Activated CD4-positive, alpha-beta memory T cell treated with anti-CD3 and anti-CD28 coated beads, Interleukin-2, amount 10 ng/mL, durations not matched to agents 7 days and 5 days (primary cell): ENCODE measurements at places on chromosomes 11 and 22. TPM values are rescaled to one million over a fixed set of nuclear protein-coding genes. Genes with fewer than 3 reads are reported as not detected.

DNA sequence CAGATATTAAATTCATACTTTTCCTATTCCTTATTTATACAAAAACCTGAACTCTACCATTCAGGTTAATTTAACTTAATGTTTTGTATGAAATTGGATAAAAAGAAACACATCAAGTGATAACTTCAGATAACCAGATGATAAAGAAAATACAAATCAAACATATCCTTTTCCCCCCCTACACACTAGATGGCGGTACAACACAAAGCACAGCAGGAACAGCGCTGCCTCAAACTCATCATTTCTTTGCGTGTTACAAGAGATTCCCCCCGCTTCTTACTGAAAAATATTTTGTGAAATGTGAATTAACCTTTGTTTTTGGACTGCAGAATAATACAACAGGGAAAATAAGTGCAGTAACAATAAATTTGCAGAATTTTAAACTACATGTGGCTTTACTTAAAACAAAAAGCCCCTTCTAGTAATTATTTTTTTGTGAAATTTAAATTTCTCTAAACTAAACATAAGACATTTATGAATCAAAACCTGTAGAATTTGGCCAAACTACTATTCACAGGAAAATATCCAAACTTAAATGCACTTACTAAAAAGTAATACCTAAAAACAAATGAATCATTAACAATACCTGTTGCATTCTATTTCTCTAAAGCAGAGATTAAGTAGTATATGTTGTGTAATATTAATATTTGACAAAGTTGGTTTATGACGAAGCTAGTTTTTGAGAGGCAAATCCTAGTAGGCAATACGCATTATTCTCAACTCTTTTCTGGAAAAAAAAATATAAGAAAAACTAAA, 74.4 kb downstream of the ARHGAP32 start:
- no peaks in the 10 kb centered on the region for H3K36me3 ChIP-seq
- no peaks in the 10 kb centered on the region for H3K4me1 ChIP-seq
- H3K27ac ChIP-seq, result no peak overlapping the region
- no peak overlapping the region for H3K4me3 ChIP-seq
- peaks cover 9% of the 10 kb centered on the region for H3K27me3 ChIP-seq

DNA sequence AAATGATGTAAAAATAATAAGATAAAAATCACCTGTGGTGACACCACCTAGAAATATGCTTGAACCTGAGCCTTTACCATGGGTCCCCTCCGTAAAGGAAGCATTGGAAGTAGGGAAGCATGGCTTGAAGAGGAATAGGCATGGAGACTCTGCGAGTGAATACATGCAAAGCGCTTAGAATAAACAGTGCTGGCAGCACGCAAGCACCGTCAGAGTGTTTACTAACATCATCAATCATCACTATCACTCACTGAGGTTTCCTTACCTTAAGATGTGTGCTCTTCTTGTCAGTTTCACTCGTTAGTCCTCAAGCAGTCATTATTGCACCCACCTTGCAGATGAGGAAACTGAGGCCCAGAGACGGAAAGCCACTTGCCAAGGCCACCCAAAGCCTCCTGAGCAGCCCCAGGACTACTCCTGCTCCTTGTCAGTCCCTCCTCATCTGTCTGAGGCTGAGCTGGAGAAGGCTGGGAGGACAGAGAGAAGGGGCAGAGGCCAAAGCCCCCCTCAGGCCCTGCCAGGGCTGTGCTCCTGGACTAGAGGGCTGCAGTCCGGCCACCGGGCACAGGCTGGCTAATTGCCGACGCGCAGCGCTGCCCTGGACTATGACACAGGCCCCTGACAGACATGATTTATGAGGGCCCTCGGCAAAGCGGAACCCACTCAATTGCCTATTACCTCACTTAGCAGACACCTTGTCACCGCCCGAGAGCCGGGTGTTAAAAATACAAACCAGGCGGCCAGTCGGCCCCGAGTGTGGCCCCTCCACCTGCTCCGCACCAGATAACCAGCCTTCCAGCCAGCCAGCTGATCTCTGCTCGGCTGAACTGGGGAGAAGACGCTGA, 168.9 kb downstream of the MN1 start:
- no peaks in the 10 kb centered on the region for H3K36me3 ChIP-seq
- no peak for DNase-seq
- H3K27ac ChIP-seq, result no peak overlapping the region
- no peak overlapping the region for H3K4me3 ChIP-seq
- H3K27me3 ChIP-seq, result no peaks in the 10 kb centered on the region
- no peaks in the 10 kb centered on the region for H3K4me1 ChIP-seq

MS4A2 gene
- not detected for total RNA-seq

DNA sequence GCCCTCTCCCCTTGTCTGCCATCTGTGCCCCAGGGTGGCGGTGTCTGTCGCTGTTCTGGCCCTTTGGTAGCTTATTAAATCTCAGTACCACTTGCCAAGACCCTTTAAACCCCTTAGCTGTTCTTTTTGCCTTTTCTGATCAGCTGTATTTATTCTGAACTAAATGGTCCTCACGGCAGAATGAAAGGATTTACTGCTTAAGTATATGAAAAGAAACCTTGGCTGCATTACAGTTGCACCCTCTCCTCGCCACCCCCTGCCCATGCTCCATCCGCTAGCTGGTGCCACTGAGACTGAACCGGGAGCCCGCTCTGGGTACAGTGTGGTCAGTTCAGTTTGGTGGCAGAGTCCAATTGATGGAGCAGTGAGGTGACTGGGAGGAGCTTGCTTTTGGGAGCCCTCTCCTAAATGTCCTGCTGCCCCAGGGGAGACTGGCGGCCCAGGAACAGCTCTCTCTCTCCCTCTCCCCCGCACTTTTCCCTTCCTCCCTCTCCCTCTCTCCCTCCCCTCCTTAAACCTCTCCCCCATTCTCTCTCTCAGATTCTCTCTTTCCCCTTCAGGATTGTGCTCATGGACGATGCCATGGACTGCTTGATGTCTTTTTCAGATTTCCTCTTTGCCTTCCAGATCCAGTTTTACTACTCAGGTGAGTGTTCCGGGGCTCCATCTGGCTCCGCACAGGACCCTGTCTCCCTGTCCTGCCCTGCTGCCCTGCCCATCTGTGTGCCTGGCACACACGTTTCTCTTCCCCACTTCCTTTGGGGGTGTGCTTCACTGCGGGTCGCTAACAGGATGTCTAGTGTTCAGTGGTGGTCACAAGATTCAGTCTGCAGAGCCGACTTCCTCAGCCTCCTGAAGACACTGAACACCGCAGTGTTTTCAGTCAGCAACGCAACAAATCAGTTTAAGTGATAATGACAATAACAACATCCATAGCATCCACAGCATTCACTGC, 21.8 kb downstream of the ARFGAP2 start:
- peak; percentile 45 for DNase-seq
- H3K36me3 ChIP-seq, result peaks cover 3% of the 10 kb centered on the region
- H3K4me1 ChIP-seq, result peaks cover 26% of the 10 kb centered on the region
- no peaks in the 10 kb centered on the region for H3K27me3 ChIP-seq

DNA sequence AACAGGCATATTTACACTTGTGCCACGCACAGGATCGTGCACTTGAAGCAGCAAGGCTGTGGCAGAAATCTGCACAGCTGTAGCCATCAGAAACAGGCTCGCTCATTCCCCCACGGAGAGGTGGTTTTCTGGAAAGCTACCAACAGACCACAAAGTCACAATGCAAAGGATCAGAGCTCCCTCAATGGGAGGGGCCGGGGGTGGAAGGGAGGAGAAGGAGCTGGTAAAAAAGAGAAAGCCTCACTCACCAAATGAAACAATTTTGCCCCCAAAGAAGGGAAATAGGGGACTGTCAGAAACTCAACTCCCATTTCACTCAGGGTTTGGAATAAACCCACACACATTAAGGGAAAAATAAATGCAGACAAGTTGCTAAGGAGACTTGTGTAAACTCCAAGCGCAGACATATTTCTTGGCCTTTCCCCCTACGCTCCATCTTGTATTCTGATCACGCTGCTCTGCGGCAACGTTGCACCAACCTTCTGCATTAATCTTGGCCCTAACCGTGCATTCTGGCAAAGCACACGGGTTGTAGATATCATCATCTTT, 43.2 kb upstream of the BLID start:
- DNase-seq, result no peak
- H3K36me3 ChIP-seq, result no peaks in the 10 kb centered on the region
- no peak overlapping the region for H3K4me3 ChIP-seq
- no peaks in the 10 kb centered on the region for H3K27me3 ChIP-seq

- H3K4me1 ChIP-seq, result peaks cover 53% of the 10 kb centered on the region
- H3K27me3 ChIP-seq, result peaks cover 13% of the 10 kb centered on the region
- no peak for DNase-seq
- H3K27ac ChIP-seq, result peak overlapping the region; percentile 83
- H3K36me3 ChIP-seq, result peaks cover 29% of the 10 kb centered on the region
These were observed 1.1 kb downstream of the CBX6 start for GRCh38 chr22:38870791-38871359.

PATE4 gene
- not detected for total RNA-seq

GRCh38 chr11:102283116-102283485, 34.2 kb upstream of the BIRC3 start:
- no peak overlapping the region for H3K4me3 ChIP-seq
- no peak for DNase-seq
- H3K27me3 ChIP-seq, result peaks cover 5% of the 10 kb centered on the region
- H3K27ac ChIP-seq, result no peak overlapping the region
- H3K4me1 ChIP-seq, result peaks cover 11% of the 10 kb centered on the region
- H3K36me3 ChIP-seq, result no peaks in the 10 kb centered on the region

CD3D gene
- 476 TPM for total RNA-seq

DNA sequence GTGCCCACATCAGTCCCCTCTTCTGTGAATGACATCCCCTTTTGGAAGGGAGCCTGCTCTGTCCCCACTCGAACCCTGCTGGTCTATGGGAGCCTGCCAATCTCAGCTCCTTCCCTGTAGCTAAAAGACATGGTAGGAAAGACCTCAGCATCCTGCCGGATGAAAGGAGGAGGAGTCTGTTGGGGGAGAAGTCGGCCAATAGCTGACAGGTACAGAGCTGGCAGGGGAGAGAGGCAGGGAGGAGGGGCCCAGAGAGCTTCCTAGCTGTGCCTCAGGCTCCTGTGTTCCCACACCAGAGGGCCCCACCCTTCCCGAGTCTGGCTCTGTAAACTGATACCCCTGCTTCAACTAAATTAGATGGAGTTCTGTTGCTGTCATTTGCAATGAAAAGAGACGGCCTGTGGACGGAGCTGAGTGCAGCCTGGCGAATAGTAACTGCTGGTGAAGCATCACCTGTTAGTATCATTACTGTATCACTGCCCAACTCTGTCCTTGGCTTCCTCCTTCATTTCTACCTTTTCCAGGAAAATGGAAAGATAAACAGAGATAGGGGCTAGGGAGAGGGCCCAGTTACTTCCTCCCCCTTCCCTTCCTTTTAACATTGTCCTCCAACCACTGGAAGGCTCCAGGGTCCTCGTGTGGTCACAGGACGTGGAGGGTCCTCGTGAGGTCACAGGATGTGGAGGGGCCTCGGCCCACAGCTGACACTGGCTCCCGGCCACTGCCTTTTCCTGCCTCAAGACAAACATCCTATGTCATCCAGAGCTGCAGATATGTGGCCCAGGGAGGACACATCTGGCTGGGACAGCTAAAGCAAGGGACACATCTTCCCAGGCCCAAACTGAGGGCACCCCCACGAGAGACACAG, 15.1 kb downstream of the FXYD6 start:
- H3K4me1 ChIP-seq, result peaks cover 10% of the 10 kb centered on the region
- H3K4me3 ChIP-seq, result no peak overlapping the region
- no peaks in the 10 kb centered on the region for H3K36me3 ChIP-seq
- DNase-seq, result no peak

FIBIN gene
- not detected for total RNA-seq

GRCh38 chr22:40178417-40179409, 988 bp downstream of the TNRC6B start:
- peaks cover 18% of the 10 kb centered on the region for H3K36me3 ChIP-seq
- peak; percentile 52 for DNase-seq
- H3K27me3 ChIP-seq, result no peaks in the 10 kb centered on the region
- H3K4me1 ChIP-seq, result peaks cover 54% of the 10 kb centered on the region

- peaks cover 7% of the 10 kb centered on the region for H3K36me3 ChIP-seq
- H3K27me3 ChIP-seq, result no peaks in the 10 kb centered on the region
- H3K4me1 ChIP-seq, result peaks cover 66% of the 10 kb centered on the region
- no peak overlapping the region for H3K4me3 ChIP-seq
- H3K27ac ChIP-seq, result peak overlapping the region; percentile 91
These were observed 79.5 kb downstream of the HORMAD2 start for GRCh38 chr22:30159561-30160353.

DNA sequence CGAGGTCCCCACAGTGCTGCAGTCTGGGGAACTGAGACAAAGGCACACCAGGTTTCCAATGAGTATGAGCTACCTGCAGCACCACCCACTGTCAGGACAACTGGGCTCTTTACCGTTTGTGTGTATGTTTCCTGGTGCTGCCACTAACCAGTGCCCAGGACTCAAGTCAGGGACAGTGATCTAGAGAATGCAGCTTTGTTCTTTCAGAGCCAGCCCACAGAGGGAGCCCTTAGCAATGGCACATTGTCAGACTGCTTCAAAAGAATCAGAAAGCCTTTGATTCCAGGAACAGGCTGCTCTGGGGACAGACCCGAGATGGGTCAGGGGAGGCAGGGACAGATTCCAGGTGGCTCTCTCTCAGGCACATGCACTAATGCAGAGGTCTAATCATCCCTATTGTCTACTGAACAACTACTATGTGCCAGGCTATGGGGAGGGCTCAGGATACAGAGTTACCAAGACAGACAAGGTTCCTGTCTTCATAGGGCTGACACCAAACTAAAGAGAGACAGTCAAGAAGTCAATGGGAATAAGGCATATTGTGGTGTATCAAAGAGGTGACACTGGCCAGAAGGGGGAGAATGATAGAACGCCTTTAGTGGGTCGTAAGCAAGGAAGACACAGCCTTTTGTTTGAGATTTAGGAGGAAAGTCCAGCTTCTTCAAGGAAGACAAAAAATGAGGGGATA, 103.7 kb downstream of the VPREB1 start:
- no peaks in the 10 kb centered on the region for H3K36me3 ChIP-seq
- peaks cover 6% of the 10 kb centered on the region for H3K4me1 ChIP-seq
- H3K27ac ChIP-seq, result no peak overlapping the region
- H3K4me3 ChIP-seq, result no peak overlapping the region
- H3K27me3 ChIP-seq, result peaks cover 34% of the 10 kb centered on the region

RRP7A gene
- total RNA-seq, result 62.5 TPM

DNA sequence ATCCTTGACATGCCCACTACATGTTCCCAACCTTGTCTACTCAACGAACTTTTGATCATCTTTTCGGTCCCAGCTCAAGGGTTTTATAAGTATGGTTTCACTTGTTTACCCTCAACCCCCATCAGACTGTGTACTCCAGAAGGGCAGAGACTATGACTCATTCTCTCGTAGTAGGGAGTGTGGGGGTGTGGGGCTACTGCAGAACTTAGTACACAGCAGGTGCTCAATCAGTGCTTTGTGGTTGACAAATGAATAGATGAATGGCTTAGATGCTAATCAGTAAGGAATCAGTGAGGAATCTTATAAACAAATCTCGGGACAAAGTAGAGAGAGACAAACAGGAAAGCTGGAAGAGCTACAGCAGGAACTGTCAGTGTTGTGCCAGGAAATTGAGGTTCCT, 151.7 kb upstream of the PLET1 start:
- no peak overlapping the region for H3K4me3 ChIP-seq
- peaks cover 8% of the 10 kb centered on the region for H3K27me3 ChIP-seq
- H3K4me1 ChIP-seq, result peaks cover 7% of the 10 kb centered on the region
- H3K36me3 ChIP-seq, result no peaks in the 10 kb centered on the region
- DNase-seq, result no peak

GRCh38 chr11:41145420-41145819, 314.0 kb downstream of the LRRC4C start:
- no peak overlapping the region for H3K27ac ChIP-seq
- DNase-seq, result no peak
- H3K4me3 ChIP-seq, result no peak overlapping the region
- H3K4me1 ChIP-seq, result no peaks in the 10 kb centered on the region
- no peaks in the 10 kb centered on the region for H3K36me3 ChIP-seq
